Activated CD8-positive, alpha-beta memory T cell treated with anti-CD3 and anti-CD28 coated beads for 36 hours (primary cell): ENCODE measurements at places on chromosomes 12 and 14. TPM values are rescaled to one million over a fixed set of nuclear protein-coding genes. Genes with fewer than 3 reads are reported as not detected.

Gene A2ML1
- total RNA-seq, result not detected

Gene NXPH4
- 0.38 TPM for total RNA-seq

Gene C14orf39
- not detected for total RNA-seq

Gene TBX3
- not detected for total RNA-seq

Gene PAN2
- total RNA-seq, result 25.8 TPM

Gene OR4N2
- total RNA-seq, result not detected

Gene TEDC1
- 45.5 TPM for total RNA-seq

Gene PIANP
- 0.55 TPM for total RNA-seq

Gene FBRSL1
- total RNA-seq, result 60.3 TPM

Gene RAD51AP1
- 31.7 TPM for total RNA-seq

Gene ACVR1B
- total RNA-seq, result 9.9 TPM

Gene COCH
- total RNA-seq, result 3.1 TPM

Gene TMEM30B
- total RNA-seq, result 2.1 TPM

Gene GDF3
- total RNA-seq, result not detected

Gene DAO
- total RNA-seq, result not detected

Gene GRIP1
- 3.5 TPM for total RNA-seq

Gene BHLHE41
- total RNA-seq, result not detected

Gene FAM186B
- 0.17 TPM for total RNA-seq

Gene SPRYD3
- 33.9 TPM for total RNA-seq

Gene RAB5B
- total RNA-seq, result 27.5 TPM

Gene NABP2
- 103 TPM for total RNA-seq

Gene ABHD12B
- total RNA-seq, result not detected

Gene ADGRD1
- 0.57 TPM for total RNA-seq

Gene SLC7A7
- total RNA-seq, result 0.38 TPM

Gene CCDC196
- total RNA-seq, result not detected

Gene SPX
- total RNA-seq, result 0.51 TPM

Gene GOLGA3
- total RNA-seq, result 66.2 TPM
